Stimulated activated CD4-positive, alpha-beta T cell treated with anti-CD3 and anti-CD28 coated beads, Interleukin-15, amount 100 ng/mL, for 1 hour (primary cell): ENCODE measurements at places on chromosomes 2 and 18.

GRCh38 chr2:204948822-204949221, 403.5 kb downstream of the PARD3B start:
- no peak for DNase-seq

DNA sequence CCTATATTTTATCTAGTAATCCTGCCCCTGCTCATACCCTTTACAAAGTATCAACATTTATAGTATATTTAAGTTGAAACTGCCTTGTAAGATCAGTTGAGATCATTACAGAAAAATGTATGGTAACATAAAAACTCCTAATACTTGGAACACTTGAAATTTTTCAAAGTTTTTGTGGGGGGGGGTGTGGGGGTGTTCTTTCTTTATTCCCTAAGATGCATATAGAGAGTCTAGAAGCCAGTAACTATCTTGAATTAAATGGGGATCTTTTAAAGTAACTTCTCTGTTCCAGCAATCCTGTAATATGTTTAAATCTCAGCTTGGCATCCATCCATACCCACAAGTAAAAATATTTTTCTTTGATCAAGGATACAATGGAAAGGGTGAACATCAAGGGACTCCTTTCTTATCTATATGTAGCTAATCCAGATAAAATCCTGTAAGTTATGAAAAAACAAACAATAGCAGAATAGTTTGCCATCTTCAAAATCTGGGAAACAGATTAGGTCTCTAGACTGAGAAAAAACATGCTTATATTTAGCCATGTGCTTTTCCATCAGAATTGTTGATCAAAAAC, 455.3 kb downstream of the MEIS1 start:
- DNase-seq, result no peak

- DNase-seq, result no peak
Observed at GRCh38 chr18:35458677-35459441, 38.9 kb downstream of the INO80C start.

GRCh38 chr18:48296581-48296980, 112.6 kb downstream of the ZBTB7C start:
- DNase-seq, result no peak

DNA sequence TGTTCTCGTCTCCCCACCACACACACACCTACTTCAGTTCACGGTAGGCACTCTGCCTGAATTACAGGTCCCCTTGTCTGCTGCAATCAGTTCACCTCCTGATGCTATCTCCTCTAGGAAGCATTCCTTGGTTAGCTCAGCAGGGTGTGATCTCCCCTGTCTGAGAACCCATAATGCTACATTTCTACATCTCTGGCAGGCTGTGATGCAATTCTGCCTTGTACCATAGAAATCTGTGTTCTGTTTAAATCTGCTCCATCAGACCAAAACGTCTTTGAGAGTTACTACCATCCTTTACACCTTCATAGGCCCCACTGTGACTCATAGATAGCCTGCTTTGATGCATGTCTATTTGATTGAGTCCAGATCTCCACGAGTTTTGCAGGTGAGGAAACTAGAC, 103.9 kb downstream of the TTC32 start:
- no peak for DNase-seq

GRCh38 chr2:29187926-29188325, 72.7 kb downstream of the CLIP4 start:
- DNase-seq, result no peak
